AG09319 (cell line): ENCODE measurements at places on chromosomes 4 and X.

DNA sequence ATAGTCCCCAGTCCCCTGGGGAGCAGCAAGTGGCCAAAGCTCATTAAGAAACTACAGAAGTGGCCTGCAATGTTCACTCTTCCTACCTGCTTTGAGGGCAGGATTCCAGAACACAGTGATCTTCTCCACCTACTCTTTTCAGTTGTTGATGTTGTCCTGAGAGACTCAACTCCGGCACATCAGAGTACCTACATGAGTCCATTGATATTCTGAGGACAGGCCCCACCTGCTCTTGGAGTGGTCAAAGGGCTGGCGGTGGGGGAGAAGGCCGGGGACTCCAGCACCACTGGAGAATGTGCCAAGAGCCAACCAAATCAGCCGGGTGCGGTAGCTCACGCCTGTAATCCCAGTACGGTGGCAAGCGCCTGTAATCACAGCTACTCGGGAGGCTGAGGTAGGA is 29.8 kb upstream of the DDX3X start:
- no peak for DNase-seq

DNA sequence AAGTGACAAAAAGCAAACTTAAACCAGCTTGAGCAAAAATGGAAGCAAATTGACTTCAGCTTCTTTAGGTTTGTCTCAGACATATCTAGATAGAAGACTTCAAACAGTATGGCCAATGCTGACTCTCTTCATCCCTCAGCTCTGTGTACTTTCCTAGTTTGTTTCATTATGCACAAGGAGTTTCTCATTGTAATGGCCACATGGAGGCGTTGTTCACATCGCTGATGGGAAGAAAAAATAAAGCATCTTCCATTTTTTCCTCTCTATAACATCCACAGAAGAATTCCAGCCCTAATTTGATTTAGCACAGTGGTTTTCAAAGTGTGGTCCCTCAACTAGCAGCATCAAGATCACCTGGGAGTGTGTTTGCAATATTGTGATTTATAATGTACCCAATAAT is 397.5 kb upstream of the PRKX start:
- DNase-seq: no peak

DNA sequence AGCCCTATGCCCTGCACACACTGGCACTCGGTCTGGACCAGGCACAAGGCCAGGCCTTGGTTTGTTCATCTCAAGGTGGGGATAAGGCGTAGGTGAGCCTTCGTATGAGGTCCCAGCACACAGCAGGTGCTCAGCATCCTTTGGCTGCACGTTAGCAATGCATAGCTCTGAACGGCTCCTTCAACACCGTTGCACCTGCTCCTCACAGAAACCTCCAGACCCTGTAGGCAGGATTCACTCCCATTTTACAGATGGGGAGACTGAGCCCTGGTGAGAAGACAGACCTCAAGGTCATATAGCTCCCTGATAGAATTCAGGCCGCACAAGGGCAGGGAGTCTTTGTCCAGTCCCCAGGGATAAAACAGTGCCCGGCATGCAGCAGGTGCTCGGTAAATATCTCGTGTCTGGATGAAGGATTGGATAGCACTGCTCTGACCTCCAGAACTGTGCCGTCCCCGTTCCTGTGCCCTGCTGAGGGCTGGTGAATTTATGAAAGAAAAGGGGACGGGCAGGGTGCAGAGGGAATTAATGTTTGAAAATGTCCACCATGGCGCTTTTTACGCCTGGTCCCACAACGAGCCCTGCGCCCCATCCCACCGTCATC is 2.4 kb downstream of the PPP2R2C start:
- DNase-seq: no peak

- no peak for DNase-seq
Measured at GRCh38 chr4:113996599-113997177, 17.2 kb upstream of the ARSJ start.

DNA sequence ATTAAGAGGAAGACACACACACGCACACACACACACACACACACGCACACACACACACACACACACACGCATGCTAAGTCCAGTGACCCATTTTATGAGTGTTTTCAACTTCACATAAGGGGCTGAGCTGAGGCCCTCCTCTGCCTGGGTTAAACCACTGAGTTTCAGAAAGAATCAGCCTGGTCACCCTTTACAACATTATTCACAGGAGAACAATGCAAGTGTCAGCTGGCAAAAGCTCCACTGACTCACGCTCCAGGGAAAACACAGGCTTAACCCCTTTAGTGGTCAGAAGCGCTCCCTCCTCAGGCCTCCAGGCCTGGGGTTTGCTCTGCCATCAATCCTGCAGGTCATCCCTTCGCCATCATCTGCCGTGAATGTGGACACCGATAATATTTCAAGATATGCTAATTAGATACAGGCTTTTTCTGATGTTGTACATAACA is 46.9 kb downstream of the ACOX3 start:
- DNase-seq: peak; percentile 94

- DNase-seq: no peak
Measured at GRCh38 chrX:104253567-104254441, 929 bp downstream of the ESX1 start.

DNA sequence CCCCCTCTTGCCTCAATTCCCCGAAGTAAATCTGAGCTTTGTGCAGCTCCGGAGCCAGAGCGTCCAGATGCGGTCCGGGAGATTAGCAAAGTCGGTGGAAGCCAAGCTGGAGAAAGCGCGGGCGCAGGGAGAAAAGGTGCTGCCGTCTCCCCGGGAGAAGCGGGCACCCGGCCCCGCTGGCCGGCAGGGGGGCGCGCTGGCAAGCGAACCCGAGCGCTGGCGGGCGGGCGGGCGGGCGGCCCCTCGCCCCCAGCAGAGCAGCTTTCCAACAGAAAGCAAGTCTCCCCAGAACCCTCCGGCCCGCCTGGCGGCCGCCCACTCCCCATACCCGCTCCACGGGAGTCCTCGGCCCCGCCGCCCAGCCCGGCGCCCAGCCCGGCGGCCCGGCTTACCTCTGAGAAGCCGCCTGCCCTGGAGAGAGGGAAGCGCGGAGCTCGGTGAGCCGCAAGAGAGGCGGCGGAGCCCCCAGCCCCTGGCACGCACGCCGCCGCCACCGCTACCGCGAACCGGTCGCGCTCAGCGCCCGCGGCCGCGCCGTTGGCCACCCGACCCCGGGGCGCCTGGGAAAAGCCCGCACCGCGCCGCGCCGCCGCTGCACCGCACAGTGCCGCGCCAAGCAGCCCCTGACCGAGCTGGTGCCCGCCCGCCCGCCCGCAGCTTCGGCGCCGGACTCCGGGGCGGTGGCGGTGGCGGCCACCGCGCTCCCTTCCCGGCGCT is 529 bp upstream of the CITED1 start:
- DNase-seq: no peak

DNA sequence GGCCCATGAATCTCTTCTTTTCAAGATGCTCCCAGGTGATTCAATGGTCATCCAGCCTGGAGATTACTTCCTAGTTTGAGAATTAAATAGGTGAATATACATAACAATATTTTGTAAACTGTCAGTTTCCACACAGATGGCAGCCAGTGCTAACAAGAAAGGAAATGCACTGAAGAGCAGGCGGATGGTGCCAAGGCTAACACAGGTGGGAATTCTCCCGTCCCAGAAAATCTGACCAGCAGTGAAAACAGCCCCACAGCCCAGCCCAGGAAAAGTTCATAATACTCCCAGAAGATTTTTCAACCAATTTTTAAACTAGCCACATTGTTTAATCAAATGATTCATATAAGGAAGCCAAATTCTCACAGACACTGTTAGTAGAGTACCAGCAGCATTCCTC is 387.2 kb upstream of the GATB start:
- no peak for DNase-seq

- DNase-seq: no peak
Measured at GRCh38 chrX:123408821-123409737, 225.0 kb downstream of the GRIA3 start.

DNA sequence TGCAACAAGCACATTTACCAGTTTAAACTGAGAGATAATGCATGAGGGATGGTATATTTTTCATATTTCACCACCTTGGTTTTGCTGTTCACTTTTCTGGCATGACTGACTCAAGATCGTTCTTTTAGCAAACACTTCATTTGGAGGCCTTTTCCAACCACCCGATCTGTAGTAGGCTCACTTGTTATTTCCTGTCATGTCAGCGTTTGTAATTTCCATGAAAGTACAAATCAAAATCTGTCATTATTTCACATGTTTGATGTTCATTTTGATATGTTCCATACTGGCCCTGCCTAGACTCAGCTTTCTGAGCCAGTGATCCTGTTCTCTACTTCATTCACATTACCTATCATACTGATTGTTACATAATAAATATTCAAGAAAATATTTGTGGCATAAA is 1888.3 kb upstream of the PCDH7 start:
- no peak for DNase-seq

- DNase-seq: no peak
Measured at GRCh38 chrX:42739258-42739657, 38.7 kb downstream of the PPP1R2C start.

GRCh38 chr4:122803788-122804208 is 22.8 kb upstream of the FGF2 start:
- DNase-seq: no peak

GRCh38 chr4:107760281-107760947 is 40.4 kb upstream of the PAPSS1 start:
- no peak for DNase-seq

- DNase-seq: no peak
Measured at GRCh38 chr4:19534159-19534558, 717.5 kb upstream of the SLIT2 start.

- no peak for DNase-seq
Measured at GRCh38 chr4:166930464-166930863, 303.8 kb downstream of the SPOCK3 start.

GRCh38 chrX:146934256-146934655 is 119.7 kb upstream of the CXorf51A start:
- no peak for DNase-seq

DNA sequence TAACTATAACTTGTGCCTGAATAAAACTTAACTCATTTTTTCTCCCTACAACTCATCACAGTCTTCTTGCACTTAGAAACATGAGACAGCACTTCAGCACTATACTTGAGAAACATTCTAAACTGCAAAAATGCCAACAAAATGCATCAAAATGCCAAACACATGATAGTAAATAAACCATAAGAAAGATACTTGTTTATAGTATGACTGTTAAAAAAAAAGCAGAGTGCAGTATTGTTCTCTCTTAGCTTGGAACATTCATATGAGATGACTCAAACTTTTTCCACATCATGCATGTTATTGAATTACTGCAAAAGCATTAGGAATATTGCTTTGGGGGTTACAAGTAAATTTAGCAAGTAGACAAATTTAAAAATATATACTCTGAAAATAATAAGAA is 135.7 kb upstream of the ANXA10 start:
- no peak for DNase-seq

DNA sequence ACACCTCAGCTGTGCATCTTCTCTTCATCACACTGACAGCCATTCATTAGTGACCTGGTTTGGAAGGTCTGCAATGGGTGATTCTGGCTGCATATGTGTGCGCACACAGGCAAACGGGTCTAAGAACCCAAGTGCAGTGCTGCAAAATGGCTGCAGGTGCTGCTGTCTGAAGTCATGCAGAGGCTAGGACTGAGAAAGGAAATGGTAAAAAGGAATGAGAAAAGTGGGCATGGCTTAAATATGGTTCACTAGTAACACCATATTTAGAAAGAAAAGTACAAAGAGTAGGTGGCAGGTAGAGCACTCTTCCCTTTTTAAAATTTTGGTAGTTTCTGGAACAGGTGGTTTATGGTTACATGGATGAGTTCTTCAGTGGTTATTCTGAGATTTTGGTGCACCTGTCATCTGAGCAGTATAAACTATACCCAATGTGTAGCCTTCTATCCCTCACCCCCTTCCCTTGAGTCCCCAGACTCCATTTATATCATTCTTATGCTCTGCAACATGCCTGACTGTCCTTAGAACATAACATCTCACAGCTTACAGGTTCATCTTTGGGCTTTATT is 78.4 kb downstream of the CCNG2 start:
- no peak for DNase-seq

DNA sequence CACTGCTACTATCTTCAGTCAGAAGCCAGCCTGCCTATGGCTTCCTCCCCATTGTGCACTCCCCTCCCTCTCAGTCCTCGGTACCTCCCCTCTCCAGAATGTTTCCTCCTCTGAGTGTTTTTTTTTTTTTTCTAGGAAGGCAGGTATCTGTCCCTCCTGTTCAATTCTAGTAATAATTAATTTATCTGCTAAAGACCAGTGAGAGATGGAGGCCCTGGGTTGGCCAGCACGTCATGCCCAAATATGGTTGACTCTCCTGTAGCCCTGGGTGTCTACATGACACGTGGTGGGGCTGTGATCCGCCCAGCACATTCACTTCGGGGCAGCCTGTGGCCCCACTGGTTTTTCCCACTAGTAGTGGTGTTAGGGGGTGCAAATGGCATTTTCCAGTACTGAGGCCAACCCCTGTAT is 1.8 kb downstream of the FLNA start:
- DNase-seq: no peak

- DNase-seq: no peak
Measured at GRCh38 chrX:40285876-40286275, 188.1 kb upstream of the BCOR start.

- no peak for DNase-seq
Measured at GRCh38 chr4:30454504-30454903, 265.7 kb upstream of the PCDH7 start.

DNA sequence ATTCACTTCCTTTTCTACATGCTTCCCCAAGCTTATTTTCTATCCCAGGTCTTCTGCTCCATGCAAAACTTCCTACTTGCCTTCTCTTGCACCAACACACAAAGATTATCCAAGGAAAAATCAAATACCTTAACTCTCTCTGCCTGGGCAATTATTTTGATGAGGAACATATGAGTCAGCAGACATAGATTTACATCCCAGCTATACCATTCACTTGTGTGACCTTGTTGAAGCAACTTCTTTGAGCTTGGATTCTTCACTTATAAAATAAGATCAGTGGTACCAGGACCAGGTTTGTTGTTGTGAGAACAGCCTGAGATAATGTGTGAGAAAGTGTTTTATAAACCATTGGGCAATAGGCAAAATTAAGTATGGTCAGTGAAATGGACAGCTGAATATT is 39.1 kb upstream of the TMEM192 start:
- no peak for DNase-seq

- DNase-seq: no peak
Measured at GRCh38 chr4:176957353-176958118, 164.8 kb upstream of the VEGFC start.

- no peak for DNase-seq
Measured at GRCh38 chr4:182799515-182800215, 117.5 kb downstream of the DCTD start.
